ENCODE measurements at places on chromosomes 3 and 15.
A peak's percentile ranks its signal among the peaks of the same experiment; 100 is the strongest.

DNA sequence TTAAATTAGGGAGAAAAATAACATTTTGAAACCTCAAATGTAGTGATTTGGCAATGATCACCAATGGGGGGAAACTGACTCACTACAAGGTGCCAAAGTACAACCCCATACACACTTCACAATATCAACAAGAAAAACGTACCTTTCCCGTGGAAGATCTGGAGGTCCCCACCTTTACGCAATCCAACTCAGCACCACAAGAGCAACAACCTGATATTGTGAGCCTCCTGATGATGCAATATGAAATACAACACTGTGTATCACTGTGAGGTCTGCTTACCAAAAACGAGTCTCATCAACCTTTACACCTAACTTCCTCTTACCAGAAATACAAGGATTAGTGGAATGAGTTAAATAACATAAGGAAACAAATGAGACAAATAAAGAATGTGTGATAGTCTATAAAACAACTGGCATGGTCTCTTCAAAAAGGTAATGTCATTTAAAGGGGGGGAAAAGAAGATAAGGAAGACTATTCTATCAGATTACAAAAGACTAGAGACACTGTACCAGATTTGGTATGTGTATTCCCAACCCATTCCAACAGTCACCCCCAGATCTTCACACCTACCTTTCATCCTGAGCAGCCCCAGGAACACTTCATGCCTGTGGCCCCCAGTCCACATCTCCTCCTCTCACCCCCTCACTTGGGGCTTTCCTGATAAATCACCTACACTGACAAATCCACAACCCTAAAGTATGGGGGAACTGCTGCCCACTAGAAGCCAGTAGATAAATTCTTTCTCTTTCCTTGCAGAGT, 27.7 kb downstream of the DLG1 start:
- no peak for DNase-seq

DNA sequence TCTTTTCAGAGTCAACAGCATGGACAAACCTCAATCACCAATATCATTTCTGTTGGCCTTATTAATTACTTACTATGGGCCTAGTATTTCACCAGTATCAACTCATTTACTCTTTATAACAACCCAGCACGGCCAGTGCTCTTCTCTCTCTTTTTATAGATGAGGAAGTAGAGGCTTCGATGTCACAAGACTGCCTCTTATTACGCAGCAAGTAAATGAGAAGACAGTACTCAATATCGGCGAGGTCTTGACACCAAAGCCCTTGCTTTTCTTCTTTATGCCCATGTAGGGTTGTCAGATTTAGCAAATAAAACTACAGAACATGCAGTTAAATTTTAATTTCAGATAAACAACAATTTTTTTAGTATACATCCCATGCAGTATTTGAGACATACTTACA, 99.0 kb upstream of the KCNMB2 start:
- no peak for DNase-seq

DNA sequence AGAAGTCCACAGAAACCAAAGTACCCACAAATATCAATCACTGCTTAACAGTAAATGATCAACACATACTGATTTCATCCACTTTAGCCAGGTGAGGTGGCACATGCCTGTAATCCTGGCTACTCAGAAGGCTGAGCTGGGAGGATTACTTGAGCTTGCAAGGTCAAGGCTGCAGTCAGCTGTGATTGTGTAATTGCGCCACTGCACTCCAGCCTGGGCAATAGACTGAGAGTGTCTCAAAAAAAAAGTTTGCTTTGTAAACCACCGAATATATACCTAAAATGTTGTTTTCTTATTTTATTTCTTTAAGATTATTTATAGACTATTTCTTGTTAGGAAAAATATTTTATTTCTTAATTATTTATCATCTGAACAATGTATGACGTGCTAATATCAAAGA, 8.7 kb upstream of the ATP13A4 start:
- no peak for DNase-seq

GRCh38 chr3:32781211-32781968, 36.4 kb upstream of the TRIM71 start:
- peak; percentile 35 for DNase-seq

DNA sequence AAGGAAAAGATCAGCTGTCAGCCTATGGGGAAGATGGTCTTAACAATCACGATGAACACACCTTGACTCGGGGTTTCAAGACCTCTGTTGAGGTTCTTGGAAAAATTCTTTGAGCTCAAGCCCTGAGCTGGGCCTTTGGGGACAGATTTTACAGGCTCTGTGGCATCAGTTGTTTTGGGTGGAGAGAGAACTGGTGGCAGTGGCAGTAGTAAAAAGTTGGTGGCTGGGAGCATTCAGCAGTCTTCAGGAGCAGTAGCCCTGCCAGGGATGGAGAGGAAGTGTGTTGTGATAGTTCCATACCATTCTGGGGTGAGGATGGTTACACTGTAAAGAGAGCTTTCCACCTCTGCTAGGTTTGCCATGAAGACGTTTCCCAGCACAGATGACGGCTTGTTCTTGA, 4.9 kb upstream of the KY start:
- no peak for DNase-seq

DNA sequence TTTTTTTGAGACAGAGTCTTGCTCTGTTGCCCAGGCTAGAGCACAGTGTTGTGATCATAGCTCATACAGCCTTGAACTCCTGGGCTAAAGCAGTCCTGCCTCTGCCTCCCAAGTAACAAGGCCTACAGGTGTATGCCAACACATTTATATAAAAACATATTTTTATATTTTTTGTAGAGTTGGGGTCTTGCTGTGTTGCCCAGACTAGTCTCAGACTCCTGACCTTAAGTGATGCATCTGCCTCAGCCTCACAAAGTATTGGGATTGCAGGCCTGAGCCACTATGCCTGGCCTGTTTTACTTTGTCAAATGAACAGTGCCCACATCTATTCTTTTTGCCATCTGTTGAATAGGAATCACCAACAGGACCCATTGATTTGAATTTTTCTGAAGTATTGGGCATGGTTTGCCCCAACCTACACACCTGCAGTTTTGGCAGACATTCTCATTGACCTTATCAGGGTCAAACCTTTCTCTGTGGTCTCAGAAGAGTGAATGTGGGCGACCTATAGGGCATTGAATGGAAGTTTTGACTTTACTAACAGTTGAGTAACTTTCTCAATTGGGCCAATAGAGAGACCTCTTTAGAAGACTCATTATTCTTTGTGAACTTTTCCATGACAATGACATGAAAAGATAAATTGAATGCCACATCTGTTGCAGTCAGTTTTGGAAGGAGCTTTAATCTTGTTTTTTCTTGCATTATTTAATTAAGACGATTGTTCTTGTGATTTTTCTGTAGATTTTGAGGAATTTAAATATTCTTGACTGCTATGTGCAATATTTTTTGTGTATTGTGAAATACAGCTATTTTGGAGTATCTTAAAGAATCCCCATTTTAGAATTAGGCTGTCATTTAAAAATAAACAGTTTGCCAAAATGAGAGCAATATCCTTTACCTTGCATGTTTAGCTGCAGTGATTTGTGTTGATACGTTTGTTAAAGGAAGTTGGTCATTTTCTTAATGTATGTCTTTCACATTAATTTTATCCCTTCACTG, 2.7 kb downstream of the IREB2 start:
- no peak for DNase-seq

DNA sequence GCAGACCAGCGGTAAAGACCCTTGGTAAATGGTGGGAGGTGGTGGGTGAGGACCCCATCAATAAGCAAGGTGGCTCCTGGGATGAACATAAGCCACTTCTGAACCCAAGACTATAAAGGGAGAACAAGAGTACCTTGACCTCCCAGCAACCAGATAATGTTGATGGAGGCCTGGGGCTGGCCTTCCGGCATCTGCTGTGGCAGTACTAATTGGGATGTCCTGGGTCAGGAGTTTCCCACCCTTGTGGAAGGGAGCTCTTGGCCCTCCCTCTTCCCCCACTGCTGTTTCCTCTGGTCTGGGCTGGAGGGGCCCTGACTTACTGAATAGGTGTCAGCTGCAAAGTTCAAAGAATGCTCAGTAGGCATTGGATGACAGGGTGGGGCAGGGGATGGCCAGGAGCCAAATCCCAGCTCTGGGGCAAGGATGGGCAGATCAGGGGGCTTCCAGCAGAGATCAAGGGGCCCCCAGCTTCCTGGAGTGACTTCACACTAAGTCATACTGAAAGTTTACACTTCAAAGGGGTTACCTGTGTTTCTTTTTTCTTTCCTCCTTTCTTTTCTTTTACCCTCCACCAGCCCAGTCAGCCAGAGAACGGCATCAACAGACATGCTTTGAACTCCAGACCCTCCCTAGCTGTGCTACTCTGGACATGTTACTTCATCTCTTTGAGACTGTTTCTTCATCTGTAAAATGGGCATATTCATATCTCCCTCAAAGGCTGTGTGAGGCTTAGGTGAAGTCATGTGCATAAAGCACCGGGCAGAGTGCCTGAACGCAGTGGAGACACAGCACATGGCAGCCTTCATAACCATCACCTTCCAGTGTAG, 1.5 kb downstream of the RBP1 start:
- DNase-seq = no peak

GRCh38 chr15:62945760-62946159, 96.8 kb upstream of the TPM1 start:
- DNase-seq = no peak

- no peak for DNase-seq
Observed at GRCh38 chr3:55445551-55445950, 41.6 kb downstream of the WNT5A start.

DNA sequence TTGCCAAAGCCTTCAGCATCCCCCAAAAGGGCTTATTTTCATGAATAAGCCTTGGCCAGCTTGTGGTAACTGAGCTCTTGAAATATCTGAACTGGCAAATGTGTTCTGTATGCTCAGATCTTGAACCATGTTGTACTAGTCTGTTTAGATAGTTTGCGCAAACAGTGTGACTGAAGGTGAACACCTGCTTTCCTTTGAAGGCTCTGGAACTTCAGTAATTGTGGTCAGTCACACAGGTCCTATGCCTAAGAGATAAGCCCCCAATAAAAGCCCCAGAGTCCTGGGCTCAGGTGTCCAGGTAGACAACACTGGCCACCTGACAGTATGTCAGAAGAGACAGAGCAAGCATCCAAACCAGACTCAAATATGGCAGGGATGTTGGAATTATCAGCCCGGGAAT, 5.4 kb downstream of the TUBGCP5 start:
- DNase-seq = no peak

- peak; percentile 48 for DNase-seq
Observed at GRCh38 chr15:100338971-100339444, 2.8 kb downstream of the ADAMTS17 start.

DNA sequence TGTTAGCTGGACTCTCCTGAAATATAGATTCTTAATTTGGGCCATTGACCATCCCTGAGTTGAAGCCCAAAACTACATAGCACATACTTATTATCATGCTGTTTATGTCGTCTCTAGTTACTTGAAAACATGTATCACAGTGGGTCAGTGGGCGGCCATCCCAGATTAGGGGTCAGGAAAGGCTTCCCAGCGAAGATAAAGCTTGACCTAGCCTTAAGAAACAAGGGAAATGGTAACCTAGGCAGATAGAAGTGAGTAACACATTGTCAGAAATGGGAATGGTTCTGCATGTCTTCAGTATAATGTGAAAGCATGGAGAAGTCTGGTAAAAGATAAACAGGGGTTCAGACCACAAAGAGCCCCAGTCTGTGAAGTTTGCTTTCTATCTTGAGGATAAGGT, 124.7 kb downstream of the C3orf70 start:
- DNase-seq = no peak

- DNase-seq = peak; percentile 62
Observed at GRCh38 chr15:48802867-48803266, 8.0 kb downstream of the CEP152 start.

DNA sequence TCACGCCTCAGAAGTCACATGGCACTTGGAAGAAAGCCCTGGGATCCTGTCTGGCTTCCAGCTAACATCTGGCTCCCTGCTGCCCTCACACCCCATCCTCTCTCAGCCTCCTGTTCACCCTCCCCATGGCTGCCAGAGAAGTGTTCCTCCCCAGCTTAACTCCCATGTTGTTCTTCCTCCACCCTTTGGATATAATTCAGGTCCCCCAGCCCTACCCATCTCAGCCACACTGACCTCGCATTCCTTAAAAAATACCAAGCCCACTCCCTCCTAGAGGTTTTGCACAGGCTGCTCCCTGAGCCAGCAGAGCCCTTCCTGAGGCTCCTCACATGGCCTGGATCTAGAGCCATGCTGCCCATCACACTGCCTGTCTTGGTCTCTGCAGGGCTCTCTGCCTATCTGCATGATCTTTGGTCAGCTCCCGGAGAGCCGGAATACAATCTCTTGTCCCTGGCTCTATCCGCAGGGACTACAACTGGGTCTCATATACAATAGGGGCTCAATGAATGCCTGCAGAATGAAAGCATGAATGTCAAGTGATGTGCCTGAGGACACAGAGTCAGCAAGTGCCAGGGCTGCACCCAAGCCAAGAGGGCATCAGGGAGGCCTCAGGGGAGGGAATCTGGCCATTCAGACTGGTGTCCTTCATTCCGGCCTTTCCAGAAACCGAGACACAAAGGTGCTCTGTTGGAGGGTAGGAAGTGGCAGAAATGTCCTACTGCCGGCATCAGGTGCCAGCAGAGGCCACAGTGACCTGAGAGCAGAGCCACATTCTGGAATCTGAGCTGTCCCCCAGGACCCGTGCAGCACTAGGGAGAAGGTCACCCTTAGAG, 3.8 kb upstream of the TKT start:
- no peak for DNase-seq

- no peak for DNase-seq
Observed at GRCh38 chr3:141218162-141218835, 13.3 kb upstream of the PXYLP1 start.

DNA sequence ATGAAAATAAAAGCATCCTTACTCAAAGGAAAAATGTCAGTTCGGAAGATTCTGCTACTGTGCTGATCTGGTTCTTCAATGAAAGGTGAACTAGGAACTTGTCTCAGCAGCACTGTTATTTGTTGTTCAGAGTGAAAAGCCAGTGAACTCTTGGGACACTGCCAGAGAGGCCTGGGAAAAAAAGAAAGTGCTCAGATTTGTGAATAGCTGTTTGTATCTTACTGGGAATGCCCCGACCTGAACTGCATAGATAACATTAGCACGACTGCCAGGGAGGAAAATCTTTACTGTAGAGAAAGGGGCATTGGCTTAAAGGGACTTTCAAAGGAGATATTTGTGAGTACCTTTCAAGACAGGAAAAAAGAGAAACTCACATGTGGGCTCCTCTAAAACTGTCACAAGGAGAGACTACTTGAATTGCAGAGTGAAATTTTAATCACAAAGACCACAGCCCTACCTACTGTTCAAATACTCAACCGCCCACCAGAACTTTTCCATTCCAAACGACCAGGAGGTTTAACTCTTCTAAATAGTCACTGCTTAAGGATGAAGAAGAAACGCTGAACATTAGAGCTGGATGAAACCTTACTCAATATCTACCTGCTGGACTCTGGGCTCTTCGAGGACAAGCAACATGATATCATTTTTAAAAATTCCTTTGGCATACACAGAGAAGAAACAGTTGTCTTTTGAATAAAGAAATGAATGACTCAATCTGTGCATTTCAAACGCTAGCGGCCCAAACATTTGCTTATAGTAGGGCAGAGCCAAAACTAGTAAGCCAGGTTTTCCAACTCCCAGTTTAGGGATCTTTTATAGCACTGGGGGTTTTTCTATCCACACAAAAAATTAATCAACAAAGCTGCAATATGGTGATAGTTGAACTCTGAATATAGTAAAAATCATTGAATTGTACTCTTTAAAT, 13.4 kb downstream of the TAMM41 start:
- DNase-seq = no peak

- no peak for DNase-seq
Observed at GRCh38 chr3:144663456-144664436, 692.1 kb downstream of the DIPK2A start.

All from AG09319 (cell line).